ENCODE measurements at places on chromosomes 16 and 17.

DNA sequence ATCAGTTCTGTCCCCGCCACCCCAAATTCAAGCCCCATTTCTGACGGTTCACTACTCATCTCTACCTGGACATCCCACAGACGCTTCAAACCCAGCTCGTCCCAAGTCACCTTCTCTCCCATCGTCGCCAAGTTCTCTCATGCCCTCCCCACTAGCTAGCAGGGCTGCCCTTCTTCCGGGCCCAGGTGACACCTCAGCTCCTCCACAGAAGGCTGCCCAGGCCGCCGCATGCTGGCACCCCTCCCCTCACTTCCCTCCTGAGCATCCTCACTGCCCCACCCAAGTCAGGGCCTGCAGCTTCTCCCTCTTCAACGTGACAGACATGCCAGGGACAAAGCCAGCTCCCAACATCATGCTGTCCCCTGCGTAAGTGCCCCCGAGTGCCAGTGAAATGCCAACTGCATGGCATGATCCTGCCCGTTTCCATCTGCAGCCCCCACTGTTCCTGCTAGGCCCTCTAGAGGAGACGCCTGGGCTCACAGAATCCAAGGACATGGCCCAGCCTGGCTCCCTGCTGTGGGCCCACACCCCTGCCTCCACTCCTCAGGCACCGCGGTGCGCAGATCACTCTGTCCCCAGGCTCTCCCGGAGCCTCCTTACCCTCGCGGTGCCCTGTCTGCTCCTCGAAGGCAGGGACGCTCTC is 5.9 kb downstream of the CYB561 start:
- DNase-seq: no peak

GRCh38 chr17:69578385-69578936 is 164.0 kb downstream of the MAP2K6 start:
- no peak for DNase-seq

DNA sequence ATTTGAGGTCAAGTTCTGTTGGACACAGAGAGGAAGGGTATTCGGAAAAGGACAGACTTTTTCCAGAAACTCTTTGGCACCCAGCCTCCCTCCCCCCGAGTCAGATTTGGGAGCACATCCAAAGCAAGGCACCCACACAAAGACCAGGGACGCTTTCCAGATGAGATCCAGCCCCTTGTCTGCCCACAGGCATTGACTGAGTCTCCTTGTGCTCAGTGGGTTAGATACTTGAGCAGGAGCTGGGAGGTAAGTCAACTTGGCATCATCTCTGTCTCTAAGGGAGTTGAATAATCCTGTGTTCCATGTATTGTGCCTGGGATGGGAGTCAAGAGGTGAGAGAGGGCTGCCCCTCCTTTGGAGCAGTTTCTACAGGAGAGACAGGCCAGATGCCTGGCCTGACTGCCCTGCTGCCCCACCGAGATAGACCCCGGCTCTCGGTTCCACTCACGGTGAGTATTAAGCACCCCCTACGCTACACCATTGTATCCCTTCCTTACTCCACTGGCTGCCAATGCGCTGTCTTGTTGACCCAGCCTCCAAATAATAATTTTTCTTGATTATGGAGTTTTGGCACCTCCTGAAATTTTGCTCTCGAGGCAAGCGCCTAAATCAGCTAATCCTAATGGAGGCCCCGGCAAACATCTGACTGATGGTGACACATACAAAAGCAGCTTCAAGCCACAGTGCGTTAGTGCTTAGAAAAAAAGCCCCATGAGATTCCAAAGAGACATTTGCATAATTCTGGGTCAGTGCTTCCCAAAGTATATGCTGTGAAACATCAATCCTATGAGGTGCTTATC is 29.6 kb upstream of the MAP3K14 start:
- no peak for DNase-seq

- DNase-seq: no peak
Measured at GRCh38 chr16:78297066-78297666, 197.7 kb downstream of the WWOX start.

GRCh38 chr17:30344283-30345088 is 10.6 kb upstream of the TMIGD1 start:
- DNase-seq: no peak

- DNase-seq: no peak
Measured at GRCh38 chr17:45722161-45722560, 62.0 kb upstream of the CRHR1 start.

DNA sequence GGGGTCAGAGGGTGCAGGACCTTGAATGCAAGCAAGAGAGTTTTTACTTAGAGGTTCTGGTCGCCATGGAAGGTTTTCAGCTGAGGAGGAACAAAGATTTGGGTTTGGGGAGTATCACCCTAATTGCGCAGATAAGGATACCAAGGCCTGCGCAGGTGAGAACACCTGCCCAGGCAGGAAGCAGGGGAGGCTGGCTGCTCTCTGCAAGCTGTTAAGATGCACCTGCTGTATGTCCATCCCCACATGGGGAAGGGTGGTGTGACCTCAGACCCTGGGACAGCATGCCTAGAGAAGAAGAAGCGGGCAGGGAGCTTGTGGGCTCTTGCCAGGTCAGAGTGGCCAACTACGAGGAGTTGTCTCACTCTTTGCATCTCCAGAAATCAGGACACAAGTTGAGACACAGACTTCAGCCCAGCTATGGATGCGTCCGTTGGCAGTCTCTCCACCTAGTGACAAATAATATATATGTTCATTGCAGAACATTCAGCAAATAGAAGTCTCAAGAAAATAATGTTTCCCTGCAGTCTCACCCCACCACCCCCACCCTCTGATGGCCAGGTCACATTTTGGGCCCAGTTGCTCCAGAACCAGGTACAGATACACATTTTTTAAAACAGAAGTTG is 77.7 kb downstream of the SREBF1 start:
- DNase-seq: no peak

GRCh38 chr17:79028496-79029326 is 4.7 kb downstream of the C1QTNF1 start:
- DNase-seq: peak; percentile 25

All from NAMALWA (cell line).